ENCODE measurements at places on chromosomes 6 and 20. TPM values are rescaled to one million over a fixed set of nuclear protein-coding genes. Genes with fewer than 3 reads are reported as not detected.

The ZBP1 gene
- total RNA-seq = not detected

The FKBP1A gene
- 350 TPM for total RNA-seq

The CNKSR3 gene
- 2.0 TPM for total RNA-seq

The MLN gene
- total RNA-seq = not detected

The PEX7 gene
- total RNA-seq = 4.1 TPM

The SERPINB1 gene
- total RNA-seq = 8.2 TPM

The CRISP2 gene
- not detected for total RNA-seq

The PLCB4 gene
- 28.9 TPM for total RNA-seq

The FANCE gene
- total RNA-seq = 33.4 TPM

The GDAP1L1 gene
- total RNA-seq = 111 TPM

The RUNX2 gene
- total RNA-seq = not detected

The SNTA1 gene
- 4.5 TPM for total RNA-seq

The CCN2 gene
- total RNA-seq = 1.2 TPM

The LRRC73 gene
- total RNA-seq = 1.2 TPM

The TM9SF4 gene
- 106 TPM for total RNA-seq

The LPA gene
- 1.9 TPM for total RNA-seq

All from glutamatergic neuron (in vitro differentiated cells).